ENCODE measurements at places on chromosomes 2 and 18.

DNA sequence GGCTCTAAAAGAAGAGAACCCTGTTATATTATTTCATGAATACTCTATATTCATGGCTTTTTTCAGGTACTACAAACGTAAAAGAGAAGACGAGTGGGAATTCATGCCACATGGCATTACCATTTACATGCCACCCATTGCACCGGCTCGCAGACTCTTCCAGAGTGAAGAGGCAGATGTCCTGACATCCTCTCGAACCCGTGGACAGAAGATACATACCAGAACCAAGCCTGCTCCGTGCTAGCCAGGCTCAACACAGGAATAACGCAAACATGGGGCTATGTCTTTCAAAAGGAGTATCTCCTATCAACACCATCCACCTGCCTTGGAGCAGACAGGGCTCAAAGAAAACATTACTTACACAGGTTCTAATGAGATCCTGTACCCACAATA lies 168.8 kb downstream of the THADA start:
- DNase-seq: no peak

- DNase-seq: no peak
Measured at GRCh38 chr2:158610059-158610458, 153.3 kb downstream of the PKP4 start.

DNA sequence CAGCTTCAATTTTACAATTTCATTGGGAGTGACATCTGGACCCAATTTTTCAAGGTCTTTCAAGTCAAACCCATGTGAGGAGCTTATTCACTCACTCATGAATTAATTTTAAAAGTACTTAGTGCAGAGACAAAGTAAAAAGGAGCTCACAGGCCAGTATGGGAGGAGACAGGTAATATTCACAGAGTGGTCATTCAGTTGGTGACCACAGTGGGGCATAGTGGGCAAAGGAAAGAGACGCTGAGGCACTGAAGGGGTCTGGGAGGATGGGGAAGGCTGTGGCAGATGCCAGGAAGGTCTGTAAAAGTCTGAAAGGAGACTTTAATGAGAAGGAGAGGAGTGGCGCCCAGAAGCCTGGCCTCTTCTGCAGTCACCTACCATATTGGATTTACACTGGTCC lies 76.0 kb downstream of the CD8B2 start:
- no peak for DNase-seq

DNA sequence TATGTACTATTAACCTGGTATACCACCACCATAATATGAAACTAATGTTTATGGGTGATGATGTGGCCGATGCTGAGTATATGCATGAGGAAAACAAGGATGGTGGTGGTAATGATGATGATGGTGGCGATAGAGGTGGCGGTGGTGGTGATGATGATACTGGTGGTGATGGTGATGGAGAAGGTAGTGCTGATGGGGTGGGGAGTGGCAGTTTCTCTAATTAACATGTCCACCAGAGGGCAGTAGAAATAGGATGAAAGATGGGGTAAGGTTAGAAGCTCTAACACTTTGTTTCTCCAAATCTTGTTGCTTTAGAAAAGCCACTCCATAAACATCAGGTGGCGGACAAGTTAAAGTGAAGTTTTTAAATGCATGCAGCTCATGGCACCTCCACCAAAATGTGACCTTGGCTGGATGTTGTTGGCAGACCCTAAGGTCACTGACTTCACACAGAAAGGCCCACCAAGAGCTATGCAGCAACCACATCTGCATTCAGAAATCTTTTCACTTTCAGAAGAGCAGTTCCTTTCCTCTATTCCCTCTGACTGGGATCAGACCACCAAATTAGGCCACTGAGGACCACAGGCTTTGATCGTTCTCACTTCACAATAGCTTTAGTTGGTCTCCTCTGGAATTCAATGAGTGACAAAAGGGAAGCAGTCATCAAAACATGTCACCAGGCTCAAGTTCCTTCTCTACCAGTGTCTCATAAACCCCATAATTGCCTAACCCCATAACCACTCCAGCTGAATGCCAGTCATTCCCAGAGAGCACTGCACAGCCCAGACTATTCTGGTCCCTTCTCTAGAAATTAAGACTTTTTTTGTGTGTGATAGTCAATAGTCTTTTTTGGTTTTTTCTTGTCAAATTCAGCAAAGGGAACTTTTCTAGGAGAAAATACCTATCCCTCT lies 7.5 kb upstream of the BCL11A start:
- DNase-seq: peak; percentile 34

GRCh38 chr2:215653344-215654030 lies 217.6 kb upstream of the FN1 start:
- no peak for DNase-seq

DNA sequence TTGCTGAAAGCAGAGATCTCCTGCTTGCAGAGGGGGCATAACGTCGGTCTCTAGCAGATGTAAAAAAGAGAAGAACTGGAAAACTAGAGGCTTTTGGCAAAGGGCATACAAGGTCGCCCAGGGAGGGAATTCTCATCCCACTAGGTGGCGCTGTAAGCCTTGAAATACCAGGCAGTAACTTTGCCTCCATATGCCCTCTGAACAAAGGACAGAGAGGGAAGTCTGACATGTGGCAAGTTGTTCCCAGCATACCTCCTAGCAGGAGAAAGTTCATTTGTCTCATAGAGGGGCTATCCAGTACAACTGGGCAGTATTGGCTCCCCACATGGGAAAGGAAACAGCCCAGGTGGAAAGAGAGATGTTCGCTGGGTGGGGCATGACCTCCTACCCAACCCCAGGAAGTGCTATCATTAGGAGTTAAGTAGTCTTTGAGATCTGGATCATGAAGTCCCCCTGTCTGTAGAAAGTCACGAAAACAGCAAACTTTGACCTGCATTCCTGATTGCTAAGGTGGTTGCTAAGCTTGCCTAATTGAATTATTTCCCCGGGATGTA lies 39.9 kb downstream of the STK17B start:
- DNase-seq: peak; percentile 50

- DNase-seq: no peak
Measured at GRCh38 chr2:55160422-55160821, 71.7 kb downstream of the CLHC1 start.

- no peak for DNase-seq
Measured at GRCh38 chr2:129004485-129004884, 685.8 kb upstream of the HS6ST1 start.

- DNase-seq: peak; percentile 80
Measured at GRCh38 chr2:177332026-177332991, 60.3 kb upstream of the AGPS start.

DNA sequence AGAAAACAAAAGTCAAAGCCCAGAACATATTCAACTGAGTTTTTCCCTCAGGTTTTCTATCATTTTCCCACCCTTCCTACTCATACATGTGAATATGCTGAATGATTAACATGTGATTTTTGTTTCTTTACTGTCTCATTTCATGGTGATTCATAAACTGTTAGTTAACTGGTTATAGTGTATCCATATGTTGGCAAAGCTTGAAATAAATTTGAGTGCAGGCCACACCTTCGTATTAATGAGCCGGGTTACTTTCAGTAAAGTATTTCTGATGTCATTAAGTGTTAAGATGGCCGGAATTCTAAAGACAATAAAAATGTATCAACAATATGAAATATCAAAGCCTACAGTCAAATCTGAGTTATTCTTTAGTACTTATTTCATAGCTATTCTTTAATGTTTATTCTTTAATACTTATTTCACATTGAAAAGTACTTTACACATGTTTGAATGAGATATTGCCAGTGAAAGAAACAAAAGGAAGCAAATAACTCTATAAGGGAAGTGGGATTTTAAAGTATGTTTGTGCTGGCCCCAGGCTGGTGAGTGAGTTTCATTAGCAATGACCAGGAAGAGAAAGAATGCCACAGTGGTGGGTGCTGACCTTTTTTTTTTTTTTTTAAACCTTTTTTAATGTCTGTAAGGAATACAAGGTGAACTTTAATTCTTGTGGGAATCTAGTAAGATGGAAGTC lies 178.6 kb downstream of the NEDD4L start:
- no peak for DNase-seq

DNA sequence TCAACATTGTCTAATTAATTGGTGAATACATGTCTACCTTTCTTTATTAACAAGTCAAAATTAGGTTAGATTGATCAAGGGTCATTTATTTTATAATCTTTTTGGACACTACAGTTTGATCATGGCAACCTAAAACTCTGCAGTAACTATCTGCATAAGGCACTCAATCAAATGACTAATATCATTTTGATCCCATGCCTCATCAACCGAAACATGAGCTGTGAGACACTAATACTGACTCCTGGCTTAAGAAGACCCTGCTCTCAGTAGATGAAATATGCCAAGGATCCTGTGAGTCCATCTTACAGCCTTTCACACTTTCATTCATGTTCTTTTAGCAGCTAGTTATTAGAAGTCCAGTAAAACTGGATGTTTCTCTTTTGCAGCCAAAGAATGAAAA lies 169.4 kb upstream of the CAVIN2 start:
- peak; percentile 46 for DNase-seq

- DNase-seq: no peak
Measured at GRCh38 chr18:58017267-58017666, 26.8 kb upstream of the NEDD4L start.

DNA sequence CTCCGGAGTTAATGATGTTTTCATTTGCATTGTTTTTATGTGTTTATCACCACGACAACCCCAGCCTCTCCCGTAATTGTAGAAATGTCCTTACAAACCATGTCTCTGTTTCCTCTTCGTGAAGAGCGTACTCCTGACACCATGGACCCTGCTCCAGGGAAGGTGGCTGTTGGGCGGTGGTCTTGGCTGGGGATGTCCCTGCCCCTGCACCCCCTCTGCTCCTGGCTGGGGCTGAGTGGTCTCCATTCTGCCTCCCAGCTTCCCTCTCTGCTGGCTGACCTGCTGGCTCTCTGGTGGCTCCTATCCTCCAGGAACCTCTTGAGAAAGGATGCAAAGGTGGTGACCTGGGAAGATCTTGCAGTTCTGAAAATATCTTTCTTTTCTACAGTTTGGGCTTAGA lies 81.1 kb downstream of the ASB1 start:
- no peak for DNase-seq

- DNase-seq: no peak
Measured at GRCh38 chr2:154707994-154708575, 9.6 kb downstream of the KCNJ3 start.

GRCh38 chr2:173136599-173136998 lies 61.0 kb downstream of the MAP3K20 start:
- no peak for DNase-seq

DNA sequence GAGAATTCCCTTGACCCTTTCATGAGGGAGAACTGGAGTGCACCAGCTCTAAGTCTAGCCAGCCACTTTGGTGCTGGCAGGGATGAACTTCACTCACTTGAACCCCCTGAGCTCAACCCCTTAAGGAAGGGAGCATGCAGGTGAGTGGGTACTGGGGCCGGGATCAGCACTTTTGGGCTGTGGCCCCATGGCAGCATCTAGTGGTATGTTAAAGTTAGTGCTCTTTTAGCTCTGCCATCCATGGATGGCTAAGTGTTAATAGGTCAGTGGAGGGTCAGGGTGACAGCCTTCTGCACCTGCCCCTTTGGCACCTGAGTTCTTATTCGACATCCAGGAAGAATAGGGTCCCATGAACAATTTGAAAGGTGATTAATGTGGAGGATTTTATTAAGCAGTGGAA lies 689.0 kb upstream of the FSHR start:
- peak; percentile 6 for DNase-seq

- no peak for DNase-seq
Measured at GRCh38 chr2:150742094-150742493, 254.6 kb upstream of the RND3 start.

- no peak for DNase-seq
Measured at GRCh38 chr2:153299809-153300208, 178.8 kb downstream of the RPRM start.

- no peak for DNase-seq
Measured at GRCh38 chr2:48198371-48198770, 292.1 kb upstream of the FBXO11 start.

GRCh38 chr2:241540771-241541561 lies 17.6 kb upstream of the BOK start:
- peak; percentile 29 for DNase-seq

GRCh38 chr2:39851651-39852110 lies 72.6 kb upstream of the THUMPD2 start:
- DNase-seq: no peak

DNA sequence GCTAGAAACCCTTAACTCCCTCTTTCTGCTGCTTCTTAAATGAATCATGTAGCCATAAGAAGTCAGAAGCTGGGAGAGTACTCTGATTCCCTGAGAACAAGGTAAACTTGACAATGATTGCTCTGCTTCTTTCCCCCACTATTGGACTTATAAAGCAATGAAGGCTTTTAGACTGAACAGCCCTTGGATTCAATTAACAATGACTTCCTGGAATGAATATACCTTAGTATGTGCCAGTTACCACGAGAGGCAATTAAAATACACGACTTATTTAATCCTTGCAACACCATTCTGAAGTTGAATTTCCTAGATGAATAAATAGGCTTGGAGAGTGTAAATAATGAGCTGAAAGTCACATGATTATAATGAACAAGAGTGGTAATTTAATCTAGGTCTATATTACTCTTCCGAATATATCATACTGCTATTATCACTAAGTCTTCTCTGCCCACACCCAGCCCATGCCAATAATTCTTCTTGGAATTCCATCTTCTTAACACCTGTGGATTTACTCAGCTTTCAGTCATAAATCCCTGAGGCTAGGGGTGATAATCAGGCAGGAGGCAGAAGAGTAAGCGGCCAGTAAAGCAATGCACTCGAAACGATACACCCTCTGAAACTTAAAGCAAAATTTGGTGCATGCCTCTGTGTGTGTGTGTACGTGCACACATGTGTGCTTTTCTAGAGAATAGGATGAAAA lies 170.2 kb downstream of the ATAD2B start:
- DNase-seq: no peak

- DNase-seq: no peak
Measured at GRCh38 chr18:46226461-46226860, 122.3 kb downstream of the HAUS1 start.

DNA sequence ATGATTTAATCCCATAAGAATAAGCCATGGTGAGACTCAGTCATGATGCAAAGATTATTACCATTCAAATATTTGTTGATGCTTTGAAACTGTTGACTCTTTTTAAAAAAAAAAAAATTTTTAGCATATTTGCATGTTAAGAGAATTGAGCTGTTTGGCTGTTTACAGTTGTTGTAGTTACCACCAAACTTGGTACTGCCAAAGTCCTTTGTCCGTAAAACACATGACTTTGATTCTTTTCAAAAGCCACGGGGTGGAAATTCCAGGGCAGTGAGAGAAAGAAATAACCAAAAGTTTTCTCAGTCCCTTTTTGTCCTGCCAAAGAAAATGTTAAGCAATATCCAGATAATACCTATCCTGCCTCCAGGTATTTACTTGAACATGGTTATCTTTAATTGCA lies 474.8 kb downstream of the METTL4 start:
- DNase-seq: no peak

Measured in RKO (cell line).